ENCODE measurements at places on chromosomes 1 and 21. TPM values are rescaled to one million over a fixed set of nuclear protein-coding genes. Genes with fewer than 3 reads are reported as not detected.

DNA sequence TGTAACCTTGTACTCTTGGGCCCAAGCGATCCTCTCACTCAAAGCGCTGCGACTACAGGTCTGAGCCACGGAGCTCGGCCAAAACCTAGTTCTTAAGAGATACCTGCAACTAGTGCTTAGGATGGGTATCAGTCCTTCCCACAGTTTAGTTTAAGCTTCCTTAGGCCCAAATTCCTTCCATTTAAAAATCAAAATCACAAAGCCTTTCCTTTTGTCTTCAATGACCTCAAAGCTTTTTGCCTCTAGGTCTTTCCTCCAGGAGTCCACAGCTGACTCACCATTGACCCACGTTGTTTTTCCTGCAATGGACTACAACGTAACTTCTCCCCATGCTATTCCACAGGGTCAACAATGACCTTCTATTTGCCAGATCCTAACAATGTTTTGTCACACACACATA is 64.0 kb downstream of the APP start:
- H3K27ac ChIP-seq: no peak overlapping the region
- H3K27me3 ChIP-seq: no peaks in the 10 kb centered on the region
- H3K4me1 ChIP-seq: peaks cover 26% of the 10 kb centered on the region
- no peak for DNase-seq
- no peak overlapping the region for H3K4me3 ChIP-seq

GRCh38 chr1:87388411-87388810 is 59.7 kb downstream of the LMO4 start:
- no peak overlapping the region for H3K27ac ChIP-seq
- DNase-seq: no peak
- no peaks in the 10 kb centered on the region for H3K36me3 ChIP-seq
- H3K4me3 ChIP-seq: no peak overlapping the region

- no peaks in the 10 kb centered on the region for H3K36me3 ChIP-seq
- H3K27me3 ChIP-seq: no peaks in the 10 kb centered on the region
- peak overlapping the region; percentile 87 for H3K27ac ChIP-seq
- no peaks in the 10 kb centered on the region for H3K4me1 ChIP-seq
- peak overlapping the region; percentile 77 for H3K4me3 ChIP-seq
- DNase-seq: no peak
Measured at GRCh38 chr1:19597496-19598309, 46.4 kb upstream of the NBL1 start.

GRCh38 chr1:197096137-197096536 is 29.1 kb upstream of the F13B start:
- DNase-seq: no peak
- no peak overlapping the region for H3K27ac ChIP-seq
- H3K4me3 ChIP-seq: no peak overlapping the region
- H3K4me1 ChIP-seq: no peaks in the 10 kb centered on the region
- peaks cover 20% of the 10 kb centered on the region for H3K36me3 ChIP-seq

Gene RYR2
- total RNA-seq: 4.7 TPM

Gene FAF1
- total RNA-seq: 65.9 TPM

- no peaks in the 10 kb centered on the region for H3K27me3 ChIP-seq
- DNase-seq: no peak
- H3K27ac ChIP-seq: no peak overlapping the region
Measured at GRCh38 chr1:64743954-64744491, 852 bp upstream of the RAVER2 start.

Gene TRPM2
- total RNA-seq: 0.28 TPM

GRCh38 chr21:44709426-44710293 is 1.7 kb downstream of the TSPEAR start:
- H3K4me3 ChIP-seq: peak overlapping the region; percentile 32
- peaks cover 61% of the 10 kb centered on the region for H3K27me3 ChIP-seq
- no peaks in the 10 kb centered on the region for H3K4me1 ChIP-seq
- no peak for DNase-seq
- H3K36me3 ChIP-seq: no peaks in the 10 kb centered on the region

DNA sequence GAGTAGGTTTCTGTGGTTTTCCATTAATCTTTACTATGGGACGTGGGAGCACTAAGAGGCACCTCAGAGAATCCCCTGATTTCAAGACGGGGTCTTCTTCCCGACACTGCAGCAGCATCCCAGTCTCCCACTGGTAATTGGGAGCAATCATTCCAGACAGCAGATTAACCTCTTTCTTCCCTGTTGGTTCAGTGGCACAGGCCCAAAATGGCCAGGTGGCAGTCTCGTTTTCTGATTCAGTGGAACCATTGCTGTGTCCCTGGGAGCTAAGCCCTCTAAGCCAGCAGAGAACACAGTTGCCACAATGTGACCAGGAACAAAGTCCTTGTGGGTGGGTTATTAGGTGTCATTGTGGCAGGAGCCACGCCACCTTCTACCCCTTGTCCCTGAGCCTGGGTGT is 342.1 kb downstream of the MATN1 start:
- H3K4me3 ChIP-seq: no peak overlapping the region
- DNase-seq: no peak

Gene CDC7
- total RNA-seq: 36.4 TPM

Gene OLIG2
- total RNA-seq: not detected

Gene ATP6V1G3
- not detected for total RNA-seq

DNA sequence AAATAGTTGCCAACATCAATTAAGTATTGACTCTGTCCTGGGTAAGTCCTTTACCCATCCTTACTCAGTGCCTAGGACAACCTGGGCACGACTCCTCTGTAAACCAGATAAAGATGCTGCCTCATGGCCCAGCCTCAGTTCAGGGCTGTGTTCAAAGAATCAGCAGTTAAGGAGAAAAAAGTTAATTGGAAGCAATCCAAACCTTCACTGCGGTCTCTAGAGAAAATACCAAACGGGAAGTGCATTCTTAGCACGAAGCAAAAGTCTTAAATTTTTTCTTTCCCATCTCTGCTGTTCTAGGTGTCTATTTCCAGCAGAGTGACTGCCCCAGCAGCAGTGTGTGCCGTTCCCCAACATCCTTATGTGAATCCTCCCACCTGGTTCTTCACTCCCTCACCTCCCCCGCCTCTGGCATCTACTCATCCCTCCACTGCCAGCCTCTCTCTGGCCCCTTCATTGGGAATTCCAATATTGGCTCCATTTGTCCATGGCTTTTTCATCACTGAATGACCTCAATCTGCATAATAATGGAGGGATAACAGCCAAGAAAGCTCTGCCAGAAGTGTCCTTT is 23.2 kb downstream of the KANK4 start:
- no peaks in the 10 kb centered on the region for H3K27me3 ChIP-seq
- no peak overlapping the region for H3K4me3 ChIP-seq
- no peak for DNase-seq
- no peak overlapping the region for H3K27ac ChIP-seq
